ENCODE measurements at places on chromosomes 1 and 21.

DNA sequence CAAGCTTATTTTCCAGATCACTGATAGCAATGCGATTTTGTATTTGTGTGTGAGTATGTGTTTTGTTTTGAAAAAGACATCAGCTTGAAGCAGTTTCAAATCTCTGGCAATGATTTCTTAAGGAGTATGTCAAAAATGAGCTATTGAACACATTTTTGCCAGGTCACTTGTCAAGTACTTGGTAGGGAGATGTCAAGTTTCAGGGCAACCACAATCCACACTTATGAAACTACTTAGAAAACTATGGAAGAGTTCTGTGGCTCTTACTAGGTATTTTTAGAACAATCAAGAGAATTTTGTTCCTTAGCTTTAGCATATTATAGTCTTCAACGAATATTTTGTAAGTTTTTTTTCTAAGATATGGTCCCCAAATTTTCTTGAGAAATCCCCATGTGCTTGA lies 318.8 kb upstream of the ZRANB2 start:
- DNase-seq, result no peak

GRCh38 chr1:244339073-244339692 lies 112.5 kb downstream of the ADSS2 start:
- no peak for DNase-seq

- no peak for DNase-seq
Observed at GRCh38 chr1:87686136-87686495, 357.4 kb downstream of the LMO4 start.

GRCh38 chr1:200372095-200372884 lies 37.5 kb downstream of the ZNF281 start:
- no peak for DNase-seq

DNA sequence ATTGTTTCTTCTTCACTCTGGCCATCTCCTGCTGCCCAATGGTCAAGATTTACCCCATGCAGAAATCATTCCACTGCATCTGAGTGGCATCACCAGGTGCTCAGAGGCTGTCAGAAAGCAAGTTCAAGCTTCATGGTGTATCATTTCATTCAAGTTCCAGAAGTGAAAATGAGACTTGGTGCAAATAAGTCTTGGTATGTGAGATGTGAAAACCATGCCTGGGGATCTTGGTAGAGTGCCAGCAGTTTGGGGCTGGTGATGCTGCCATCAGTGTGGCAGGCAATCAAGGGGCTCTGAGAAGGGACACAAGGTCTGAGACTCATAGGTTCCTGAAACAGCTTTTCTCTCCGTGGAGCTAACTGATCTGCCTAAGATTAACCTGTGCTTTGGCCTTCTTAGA lies 52.0 kb downstream of the CD2 start:
- DNase-seq, result no peak

GRCh38 chr1:34166191-34166624 lies 1.2 kb upstream of the CSMD2 start:
- no peak for DNase-seq
